ENCODE measurements at places on chromosomes 7 and 10.

GRCh38 chr10:17247210-17247609, 19.2 kb downstream of the VIM start:
- ATAC-seq: no peak

DNA sequence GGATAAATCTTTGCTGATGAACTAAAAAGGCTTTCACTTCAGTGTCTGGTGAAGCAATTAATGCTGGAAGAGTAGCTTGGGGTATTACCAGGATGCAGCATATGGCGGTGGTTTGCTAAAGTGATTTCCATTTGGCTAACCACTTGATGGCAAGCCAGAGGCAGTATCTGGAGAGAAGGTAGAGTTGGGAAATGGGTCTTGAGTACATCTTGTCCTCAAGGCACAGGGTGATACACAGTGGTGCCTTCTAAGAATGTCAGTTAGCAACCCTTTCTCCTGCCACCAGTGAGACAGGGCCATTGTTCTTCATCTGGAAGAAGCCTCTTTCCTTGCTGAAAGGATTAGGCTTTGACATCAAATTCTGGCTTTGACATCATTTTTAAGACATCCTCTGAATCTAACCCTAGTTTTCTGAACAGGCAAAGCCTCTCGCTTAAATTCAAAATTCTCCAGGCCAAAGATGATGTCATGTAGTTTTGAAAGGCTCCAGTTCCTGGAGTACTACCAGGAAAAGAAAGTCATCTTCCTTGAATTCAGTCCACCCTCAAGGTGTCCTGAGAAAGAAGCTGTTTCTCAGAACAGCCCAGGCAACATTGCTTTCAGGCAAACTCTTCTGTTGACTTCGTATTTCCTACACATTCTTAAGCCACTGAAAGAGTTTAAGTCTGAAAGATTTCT, 162.4 kb downstream of the ARID5B start:
- no peak for ATAC-seq

GRCh38 chr10:122647383-122647968, 52.2 kb downstream of the C10orf120 start:
- ATAC-seq: no peak

DNA sequence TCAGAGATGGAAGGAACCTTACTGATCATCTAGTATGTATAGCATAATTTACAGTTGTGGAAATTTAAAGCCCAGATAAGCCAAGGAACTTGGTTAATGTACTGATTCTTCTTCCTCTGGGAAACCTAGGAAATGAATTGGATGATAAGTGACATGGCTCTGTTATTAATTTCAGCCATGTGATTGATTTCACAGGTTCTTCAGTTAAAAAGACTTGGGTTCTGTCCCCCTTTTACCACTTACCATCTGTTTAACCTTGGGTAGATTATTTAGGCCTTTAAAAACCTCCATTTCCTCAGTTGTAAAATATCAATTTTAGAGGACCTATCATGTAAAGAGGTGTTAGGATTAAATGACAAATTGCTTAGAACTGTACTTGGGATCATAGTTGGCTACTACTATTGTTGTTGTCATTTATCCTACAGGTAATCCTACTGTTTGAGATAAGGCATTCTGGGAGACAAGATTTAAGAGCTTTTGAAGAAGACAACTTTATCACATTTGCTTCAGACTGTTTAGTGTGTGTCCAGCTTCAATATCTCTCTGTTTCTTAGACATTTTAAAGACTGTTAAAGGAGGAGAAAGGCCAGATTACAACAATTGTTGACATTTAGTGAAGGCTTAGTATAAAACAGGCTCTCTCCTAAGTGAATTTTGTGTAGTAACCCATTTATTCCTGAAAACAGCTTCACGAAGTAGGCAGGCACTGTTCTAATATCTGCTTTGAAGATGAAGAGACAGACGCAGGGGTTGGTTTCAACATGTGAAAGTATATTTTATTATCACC, 997.1 kb upstream of the C7orf33 start:
- no peak for ATAC-seq

- no peak for ATAC-seq
These were observed 232.0 kb downstream of the MDFIC start for GRCh38 chr7:115153769-115154477.

- no peak for ATAC-seq
These were observed 238.5 kb upstream of the PITRM1 start for GRCh38 chr10:3411044-3411443.

- no peak for ATAC-seq
These were observed 23.3 kb downstream of the MYOF start for GRCh38 chr10:93458821-93459257.

GRCh38 chr7:8217200-8218068, 44.5 kb downstream of the ICA1 start:
- ATAC-seq: no peak

DNA sequence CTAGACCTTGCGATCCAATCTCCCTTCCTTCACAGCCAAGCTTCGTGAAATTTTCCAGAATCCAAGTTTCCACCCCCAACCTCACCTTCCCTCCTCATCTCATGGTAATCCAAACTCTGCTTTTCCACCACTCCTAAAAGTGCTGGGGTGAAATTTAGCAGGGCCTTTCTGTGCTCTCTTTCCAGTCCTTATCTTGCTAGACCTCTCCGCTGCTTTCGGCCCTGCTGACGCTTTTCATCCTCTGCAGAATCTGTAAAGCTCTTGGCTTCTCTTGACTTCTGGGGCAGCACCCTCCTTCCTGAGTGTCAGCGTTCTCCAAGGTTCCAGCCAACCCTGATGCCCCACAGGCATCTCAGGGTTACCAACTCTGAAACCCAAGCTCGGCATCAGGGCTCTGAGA, 7.7 kb downstream of the PLAC9 start:
- ATAC-seq: no peak

- ATAC-seq: no peak
These were observed 84.8 kb downstream of the ETV1 start for GRCh38 chr7:13904689-13905088.

- peak; percentile 30 for ATAC-seq
These were observed 736 bp downstream of the MINDY4 start for GRCh38 chr7:30771880-30772425.

DNA sequence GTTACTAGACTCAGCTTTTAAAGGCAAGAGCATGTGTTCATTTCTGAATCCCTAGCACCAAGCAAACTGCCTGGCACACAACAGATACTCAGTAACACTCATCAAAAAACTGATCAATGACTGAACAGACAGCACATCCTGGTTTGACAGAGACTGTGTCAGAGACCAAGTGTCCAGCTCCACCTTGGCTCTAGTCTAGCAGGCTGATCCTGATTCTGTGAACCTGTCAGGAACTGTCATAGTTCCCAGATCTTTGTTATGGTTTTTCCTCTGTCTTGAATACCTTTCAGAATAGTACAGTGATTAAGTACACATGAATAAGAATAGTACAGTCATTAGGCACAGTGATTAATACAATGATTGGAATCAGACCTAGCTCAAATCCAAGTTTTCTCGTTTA, 53.0 kb downstream of the TPK1 start:
- ATAC-seq: no peak

GRCh38 chr10:21315645-21316220, 209.7 kb downstream of the SKIDA1 start:
- no peak for ATAC-seq

GRCh38 chr10:81179805-81180452, 642.2 kb downstream of the SH2D4B start:
- ATAC-seq: no peak

DNA sequence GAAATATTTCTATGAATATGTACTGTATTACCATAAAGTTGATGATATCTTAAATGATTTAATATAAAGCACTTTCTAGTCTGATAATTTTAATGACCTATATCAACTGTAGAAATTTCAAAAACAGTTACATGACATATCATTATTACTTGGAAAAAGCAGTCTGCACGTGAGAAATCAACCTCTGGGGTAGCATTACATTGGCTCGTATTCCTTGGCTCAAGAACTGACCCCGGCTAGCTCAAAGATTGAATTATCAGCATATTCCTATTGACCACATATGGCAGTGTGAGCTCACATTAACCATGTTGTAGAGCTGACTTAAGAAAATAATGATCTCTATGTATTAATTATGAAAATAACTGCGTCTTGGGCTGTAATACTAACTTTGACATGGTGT, 139.3 kb downstream of the PTN start:
- ATAC-seq: no peak

- ATAC-seq: no peak
These were observed 763.2 kb upstream of the LRRTM3 start for GRCh38 chr10:66162560-66163143.

DNA sequence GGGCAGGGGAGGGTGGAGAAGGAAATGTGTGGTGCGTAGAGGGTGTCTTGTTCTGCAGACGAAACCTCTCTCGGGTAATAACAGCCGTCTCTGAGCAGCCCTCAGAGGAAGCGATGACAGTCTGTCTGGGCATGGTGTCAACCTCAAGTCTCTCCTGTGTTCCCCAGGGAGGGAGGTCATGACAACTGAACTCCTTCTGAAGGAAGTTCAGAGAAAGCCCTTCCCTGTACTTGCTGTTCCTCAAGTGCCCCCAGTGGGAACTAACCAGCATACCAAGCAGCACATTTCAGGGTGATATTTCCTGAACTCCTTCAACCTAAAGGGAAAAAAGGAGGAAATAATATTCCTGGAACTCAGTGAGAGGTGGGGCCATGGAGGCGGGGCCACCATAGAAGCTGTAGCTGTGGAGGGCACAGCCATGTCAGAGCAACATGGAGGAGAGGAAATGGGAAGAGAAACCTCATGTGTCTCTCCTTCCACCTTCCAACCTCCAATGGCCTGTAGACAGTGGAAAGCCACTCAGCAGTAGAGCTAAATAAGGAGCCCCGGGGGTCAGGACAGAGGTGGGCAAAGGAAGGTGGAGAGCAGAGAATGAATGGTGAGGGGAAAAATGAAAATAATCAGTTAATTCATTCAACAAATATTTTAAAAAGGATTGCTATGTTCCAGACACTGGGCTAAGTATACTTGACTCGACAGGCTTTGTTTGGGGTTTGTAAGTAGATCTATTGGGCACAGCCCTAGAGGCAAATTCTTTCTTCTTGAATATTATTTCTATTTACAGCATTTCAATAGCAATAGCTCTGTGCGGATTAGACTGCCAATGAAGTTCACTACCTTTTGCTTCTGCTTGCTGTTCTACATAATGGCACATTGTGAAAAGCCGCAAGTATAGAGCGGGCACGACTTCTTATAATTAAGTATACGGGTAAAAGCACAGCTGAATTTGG, 61.0 kb upstream of the AOAH start:
- peak; percentile 87 for ATAC-seq

- ATAC-seq: no peak
These were observed 244.9 kb downstream of the ARHGAP12 start for GRCh38 chr10:31683682-31684081.

- no peak for ATAC-seq
These were observed 25.3 kb upstream of the DNAAF5 start for GRCh38 chr7:701086-701671.

Data from activated CD4-positive, CD25-positive, alpha-beta regulatory T cell treated with anti-CD3 and anti-CD28 coated beads, Interleukin-2, amount 50 U/mL, for 24 hours (primary cell).